ENCODE measurements at places on chromosomes 7 and 10. TPM values are rescaled to one million over a fixed set of nuclear protein-coding genes. Genes with fewer than 3 reads are reported as not detected.

Gene ANKRD2
- total RNA-seq: 0.50 TPM

Gene SORBS1
- 1.5 TPM for total RNA-seq

Gene TMEM176A
- not detected for total RNA-seq

Gene CRTAC1
- not detected for total RNA-seq

Gene NEBL
- total RNA-seq: 0.06 TPM

Gene TUBB8
- not detected for total RNA-seq

Gene TNS3
- total RNA-seq: 43.8 TPM

Gene DPYSL4
- 2.6 TPM for total RNA-seq

Gene ADRB1
- total RNA-seq: not detected

Gene FAM171A1
- total RNA-seq: 15.4 TPM

Gene TRRAP
- 12.8 TPM for total RNA-seq
